ENCODE measurements at places on chromosomes 5 and 9.

DNA sequence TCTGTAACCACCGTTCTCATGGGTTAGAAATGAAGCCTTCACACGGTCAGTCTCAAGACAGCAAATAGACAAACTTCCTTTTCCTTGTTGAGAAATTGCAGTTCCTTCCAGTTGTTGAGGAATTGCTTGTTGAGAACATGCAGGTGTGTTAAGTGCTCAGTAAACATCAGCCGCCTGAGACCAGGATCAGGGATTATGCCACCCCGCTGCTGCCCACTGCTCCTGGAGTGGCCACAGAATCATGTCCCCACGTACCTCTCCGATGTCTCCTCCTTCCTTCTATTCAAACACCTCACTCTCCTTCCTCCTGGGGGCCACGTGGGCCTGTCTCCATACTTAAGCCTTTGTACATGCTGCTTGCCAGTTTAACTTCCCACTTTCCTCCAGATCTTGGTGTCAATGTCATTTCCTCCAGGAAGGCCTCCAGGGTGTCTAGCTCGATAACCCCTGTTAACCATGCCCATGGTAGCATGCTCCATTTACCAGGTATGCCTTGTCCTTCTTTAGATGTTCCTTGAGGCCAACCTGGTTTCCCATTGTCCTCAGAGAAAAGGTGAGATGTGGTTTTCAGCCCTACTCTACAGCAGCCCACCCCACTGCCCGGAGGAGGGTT is 33.8 kb upstream of the RPL26L1 start:
- no peak for DNase-seq

GRCh38 chr5:134099939-134100282 is 14.6 kb upstream of the TCF7 start:
- DNase-seq: no peak

GRCh38 chr9:20490246-20490834 is 132.0 kb downstream of the MLLT3 start:
- DNase-seq: no peak

DNA sequence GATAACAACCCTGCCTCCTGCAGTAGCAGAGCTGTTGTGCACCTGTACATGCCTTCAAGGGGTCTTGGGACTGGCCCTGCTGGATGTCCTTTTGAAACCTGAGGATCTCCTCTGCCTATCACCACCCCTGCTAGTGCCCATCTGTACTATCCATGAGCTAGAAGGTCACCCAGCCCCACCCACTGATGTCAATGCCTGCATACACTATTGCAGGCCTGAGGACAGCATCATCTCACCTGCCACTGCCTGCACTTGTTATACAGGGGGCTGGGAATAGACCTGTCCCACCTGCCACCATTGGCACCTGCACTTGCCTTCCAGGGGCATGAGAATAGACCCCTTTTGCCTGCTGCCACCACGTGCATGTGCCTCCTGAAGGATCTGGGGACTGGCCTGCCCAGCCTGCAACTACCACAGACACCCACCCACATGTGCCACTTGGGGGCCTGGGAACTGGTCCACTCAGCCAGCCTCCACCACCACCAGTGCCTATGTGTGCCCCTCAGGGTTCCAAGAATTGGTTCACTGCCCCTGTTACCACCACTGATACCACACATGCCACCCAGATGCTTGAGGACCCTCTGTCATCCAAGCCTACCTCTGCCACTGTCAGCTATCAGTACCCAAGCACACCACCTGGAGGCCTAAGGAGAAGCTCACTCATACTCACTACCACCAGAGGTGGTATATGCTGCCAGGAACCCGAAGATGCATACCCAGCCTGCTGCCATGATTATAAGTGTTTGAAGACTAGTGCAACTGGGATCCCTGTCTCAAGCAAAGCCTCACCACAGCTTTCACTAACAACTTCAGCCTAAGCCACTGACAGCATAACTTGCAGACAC is 159.7 kb downstream of the SGCD start:
- DNase-seq: no peak

All from tibial nerve (tissue), 4 donors.